ENCODE measurements at places on chromosomes 4 and X.
A peak's percentile ranks its signal among the peaks of the same experiment; 100 is the strongest.

DNA sequence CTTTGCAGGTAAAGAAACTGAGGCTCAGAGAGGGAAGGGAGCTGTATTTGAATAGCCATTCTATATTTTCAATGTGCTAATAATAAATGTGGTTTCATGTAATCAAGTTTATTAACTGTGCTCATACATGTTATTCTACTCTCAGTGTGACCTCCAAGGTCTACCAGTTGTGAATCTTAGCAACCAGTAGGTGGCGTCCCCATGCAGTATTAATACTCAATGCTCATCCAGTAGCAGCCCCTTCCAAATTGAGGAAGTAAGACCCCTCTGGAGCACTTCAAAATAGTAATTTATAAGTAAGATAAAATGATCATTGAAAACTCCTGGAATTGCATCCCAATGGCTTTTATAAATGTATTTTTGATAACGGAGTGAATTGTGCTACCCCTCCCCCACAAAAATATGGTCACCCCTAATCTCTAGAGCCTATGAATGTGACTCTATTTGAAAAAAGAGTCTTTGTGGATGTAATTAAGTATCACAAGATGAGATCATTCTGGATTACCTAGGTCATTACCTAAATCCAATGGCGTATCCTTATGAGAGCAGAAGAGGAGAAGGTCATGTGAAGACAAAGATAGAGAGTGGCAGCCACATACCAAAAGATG lies 20.4 kb upstream of the SEPSECS start:
- peak; percentile 61 for DNase-seq

DNA sequence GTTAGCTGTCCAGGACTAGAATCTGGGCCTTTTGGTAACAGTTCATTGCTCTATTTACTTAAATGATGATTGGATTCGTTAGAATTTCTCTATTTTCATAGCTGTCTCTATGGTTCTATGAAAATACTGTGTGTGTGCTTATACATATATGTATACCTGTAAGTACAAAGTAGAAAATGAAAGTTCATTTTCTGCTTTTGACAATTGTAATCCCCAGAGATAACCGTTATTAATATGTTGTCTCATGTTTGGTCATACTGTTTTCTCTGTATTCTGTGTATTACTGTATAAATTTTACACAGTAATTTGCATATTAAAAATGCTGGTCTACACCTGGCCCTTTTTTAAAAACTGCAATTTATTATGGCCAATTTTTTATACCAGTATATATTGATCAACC lies 55.4 kb downstream of the CLCN3 start:
- DNase-seq: no peak

- DNase-seq: peak; percentile 66
Measured at GRCh38 chr4:17058916-17059741, 160.7 kb upstream of the LDB2 start.

GRCh38 chrX:53317365-53318069 lies 36.1 kb upstream of the IQSEC2 start:
- DNase-seq: peak; percentile 51

GRCh38 chr4:42871671-42872290 lies 20.7 kb upstream of the GRXCR1 start:
- no peak for DNase-seq

DNA sequence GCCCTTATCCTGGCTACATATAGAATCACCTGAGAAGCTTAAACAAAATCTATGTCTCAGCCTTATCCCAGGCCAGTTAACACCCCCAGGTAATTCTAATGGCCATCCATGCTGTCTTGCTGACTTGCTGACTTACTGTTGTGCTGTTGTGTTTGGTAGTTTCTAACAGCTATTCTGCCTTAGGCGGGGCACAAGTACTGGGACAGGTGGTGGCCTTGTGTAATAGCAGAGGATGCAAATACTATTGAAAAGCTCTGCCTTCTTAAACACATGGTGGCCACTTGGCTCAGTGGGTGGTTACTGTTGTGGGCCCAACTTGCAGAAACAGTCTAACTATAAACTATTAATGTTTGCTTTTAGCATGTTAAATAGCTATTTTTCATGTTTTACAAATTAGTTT lies 56.2 kb downstream of the CDS1 start:
- no peak for DNase-seq

GRCh38 chr4:87345139-87345538 lies 22.5 kb upstream of the HSD17B13 start:
- DNase-seq: no peak

GRCh38 chrX:54817220-54817820 lies 9.8 kb downstream of the MAGED2 start:
- peak; percentile 5 for DNase-seq

DNA sequence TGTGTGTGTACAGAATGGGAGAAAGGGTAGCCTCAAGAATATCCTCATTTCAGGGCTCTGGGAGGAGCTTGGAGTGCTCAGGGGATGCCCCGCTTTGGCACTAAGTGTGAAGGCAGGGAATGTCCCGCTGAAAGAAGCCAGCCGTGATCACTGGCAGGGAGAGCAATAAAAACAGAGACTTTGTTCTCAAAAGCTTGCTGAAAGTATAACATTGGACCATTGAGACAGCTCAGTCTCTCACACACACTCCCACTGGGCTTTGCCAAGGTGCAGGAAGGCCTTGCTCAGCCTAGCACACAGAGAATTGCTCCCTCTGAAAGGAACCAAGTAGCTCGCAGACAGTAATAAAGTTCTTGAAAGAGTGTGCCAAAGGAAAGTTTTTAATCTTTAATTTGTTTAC lies 143.8 kb upstream of the SLITRK2 start:
- no peak for DNase-seq

DNA sequence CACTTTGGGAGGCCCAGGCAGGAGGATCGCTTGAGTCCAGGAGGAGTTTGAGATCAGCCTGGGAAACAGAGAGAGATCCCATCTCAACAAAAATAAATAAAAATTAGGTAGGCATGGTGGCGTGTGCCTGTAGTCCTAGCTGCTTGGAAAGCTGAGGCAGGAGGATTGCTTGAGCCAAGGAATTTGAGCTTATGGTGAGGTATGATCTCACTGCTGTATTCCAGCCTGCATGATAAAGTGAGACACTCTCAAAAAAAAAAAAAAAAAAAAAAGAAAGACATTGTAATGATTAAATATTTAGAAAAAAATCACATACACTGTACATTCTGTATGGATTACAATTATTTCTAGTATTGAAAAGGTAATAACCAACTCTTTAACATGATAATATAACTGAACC lies 87.1 kb downstream of the SLIT2 start:
- no peak for DNase-seq

- DNase-seq: no peak
Measured at GRCh38 chr4:137950286-137950685, 291.9 kb downstream of the SLC7A11 start.

- no peak for DNase-seq
Measured at GRCh38 chr4:143019351-143019750, 165.4 kb upstream of the USP38 start.
